ENCODE measurements at places on chromosomes 6 and 20.

DNA sequence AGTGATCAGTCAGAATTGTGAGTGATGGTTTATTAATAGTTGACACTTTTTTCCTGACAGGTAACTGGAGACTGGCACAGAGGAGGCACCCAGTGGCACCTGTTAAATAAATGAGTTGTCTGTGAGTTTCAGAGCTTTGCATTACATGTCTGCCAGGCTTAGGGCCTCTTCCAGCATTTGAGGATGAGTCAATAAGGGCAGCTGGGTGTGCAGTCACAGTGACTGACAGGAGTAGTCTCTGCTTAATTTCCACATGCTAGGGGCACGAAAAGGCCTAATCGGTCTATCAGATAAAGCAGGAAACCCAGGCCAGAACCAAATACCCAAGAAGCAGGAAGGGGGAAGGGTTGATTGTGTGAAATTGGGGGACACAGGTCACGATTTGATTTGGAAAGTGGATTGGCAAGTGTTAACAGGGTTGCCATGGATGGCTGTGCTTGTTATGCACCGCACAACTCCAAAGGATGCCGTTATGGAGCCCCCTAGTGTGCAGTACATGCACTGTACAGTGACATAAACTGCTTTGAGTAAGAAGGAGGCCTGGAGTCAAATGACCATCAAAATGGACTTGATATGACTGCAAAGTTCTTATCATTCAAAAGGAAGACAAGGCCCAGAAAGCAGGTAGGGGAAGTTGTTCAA, 111.9 kb upstream of the GGTLC1 start:
- DNase-seq: peak; percentile 25

DNA sequence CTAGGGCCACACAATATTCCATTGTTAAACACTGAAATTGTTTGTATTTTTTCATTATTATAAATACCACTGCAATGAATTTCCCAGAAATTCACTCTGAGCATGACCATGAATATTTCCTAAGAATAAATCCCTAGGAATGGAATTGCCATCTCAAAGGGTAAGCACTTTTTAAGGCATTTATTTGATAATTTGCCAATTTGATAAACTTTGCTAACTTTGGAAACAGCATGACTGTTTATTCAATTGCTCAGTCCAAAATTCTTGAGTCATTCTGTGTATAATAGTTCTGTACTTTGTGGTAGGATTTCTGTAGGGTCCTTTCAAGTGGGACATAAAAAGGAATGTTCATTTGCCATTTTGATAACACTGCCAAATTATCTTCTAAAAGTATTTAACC, 44.2 kb upstream of the TOX2 start:
- no peak for DNase-seq

DNA sequence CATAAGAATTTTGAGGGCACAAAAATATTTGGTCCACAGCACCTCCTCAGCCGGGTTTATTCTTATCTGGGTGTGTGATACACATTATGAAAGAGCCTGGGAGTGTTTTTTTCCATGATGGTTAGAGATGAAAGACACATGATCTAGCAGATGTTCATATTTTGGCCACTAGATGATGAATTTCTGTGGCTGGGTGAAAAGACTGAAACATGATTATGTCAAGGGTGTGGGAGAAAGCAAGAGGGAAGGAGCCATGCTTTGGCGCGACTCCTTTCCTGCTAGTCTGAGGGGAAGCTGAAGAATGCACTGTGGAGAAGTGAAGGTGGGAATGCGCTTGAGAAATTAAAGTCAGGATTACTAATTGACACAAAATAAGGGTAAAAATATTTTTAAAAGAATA, 102.3 kb downstream of the SH3BGRL2 start:
- no peak for DNase-seq

DNA sequence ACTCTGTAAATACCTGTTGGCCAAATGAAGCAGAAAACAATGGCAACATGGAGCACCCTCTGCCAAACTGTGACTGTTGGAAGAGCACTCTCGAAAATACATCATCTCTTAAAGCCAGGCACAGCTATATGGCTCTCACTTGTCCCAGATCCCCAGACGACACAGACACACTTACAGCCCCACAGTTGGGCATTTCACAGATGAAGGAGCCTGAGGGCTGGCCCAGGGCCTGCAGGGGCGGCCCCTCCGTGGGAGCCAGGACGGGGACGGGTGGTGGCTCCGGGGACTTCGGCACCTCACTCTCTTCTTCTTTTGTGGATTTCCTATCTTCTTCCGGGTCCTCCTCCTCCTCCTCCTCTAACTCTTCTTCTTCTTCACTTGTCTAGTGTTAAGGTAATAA, 18.4 kb upstream of the MRPS10 start:
- DNase-seq: no peak

- no peak for DNase-seq
Observed at GRCh38 chr6:105137388-105137787, 42.4 kb downstream of the POPDC3 start.

Data from NCI-H1694 treated with DMSO at 0.1 percent for 48 hours (cell line).